ENCODE measurements at places on chromosomes 2 and 18.

DNA sequence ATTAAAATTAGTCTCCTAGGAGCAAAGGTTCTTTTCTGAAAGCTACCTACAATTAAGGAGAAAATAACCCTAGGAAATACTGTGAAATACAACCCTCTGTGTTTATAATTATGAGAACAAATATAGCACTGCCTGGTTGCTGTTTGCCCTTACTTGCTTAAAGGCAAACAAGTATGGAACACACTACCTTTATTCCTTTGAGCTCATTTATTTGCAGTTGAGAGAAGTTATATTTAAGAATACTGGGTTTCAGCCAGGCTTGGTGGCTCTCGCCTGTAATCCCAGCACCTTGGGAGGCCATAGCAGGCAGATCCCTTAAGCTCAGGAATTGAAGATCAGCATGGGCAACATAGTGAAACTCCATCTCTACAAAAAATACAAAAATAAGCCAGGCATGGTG lies 23.1 kb upstream of the IAH1 start:
- DNase-seq = no peak

DNA sequence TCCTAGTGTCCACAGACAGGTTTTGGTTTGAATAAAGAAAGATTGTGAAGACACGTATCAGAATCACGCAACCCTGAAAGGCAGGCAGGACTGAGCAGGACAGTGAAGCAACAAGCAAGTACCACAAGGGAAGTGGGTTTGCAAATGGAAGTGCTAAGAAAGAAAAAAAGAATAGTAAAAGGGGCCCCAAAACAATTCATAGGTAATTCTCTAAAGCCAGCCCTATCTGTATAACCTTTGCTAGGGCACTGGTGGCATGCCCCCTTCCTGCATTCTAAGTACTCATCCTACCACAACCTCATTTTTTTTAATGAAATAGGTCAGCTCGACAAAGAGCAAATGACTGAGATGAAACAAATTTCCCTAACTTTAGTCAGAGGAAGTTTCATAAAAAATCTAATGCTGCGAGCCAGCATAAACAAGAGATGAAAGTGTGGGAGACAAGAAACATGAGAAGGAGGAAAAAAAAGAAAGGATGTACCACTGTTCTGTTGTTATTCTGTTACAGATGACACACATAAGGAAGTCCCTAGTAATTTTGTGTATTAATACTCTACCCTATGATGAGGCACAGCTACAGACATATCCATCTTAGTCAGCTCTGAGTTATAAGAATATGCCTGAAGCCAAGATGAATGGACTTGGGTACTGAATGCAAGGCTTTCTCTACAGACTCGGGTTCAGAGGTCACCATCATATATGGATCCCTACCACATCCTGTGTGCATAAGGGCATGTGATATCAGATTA lies 32.2 kb downstream of the IKZF2 start:
- no peak for DNase-seq

DNA sequence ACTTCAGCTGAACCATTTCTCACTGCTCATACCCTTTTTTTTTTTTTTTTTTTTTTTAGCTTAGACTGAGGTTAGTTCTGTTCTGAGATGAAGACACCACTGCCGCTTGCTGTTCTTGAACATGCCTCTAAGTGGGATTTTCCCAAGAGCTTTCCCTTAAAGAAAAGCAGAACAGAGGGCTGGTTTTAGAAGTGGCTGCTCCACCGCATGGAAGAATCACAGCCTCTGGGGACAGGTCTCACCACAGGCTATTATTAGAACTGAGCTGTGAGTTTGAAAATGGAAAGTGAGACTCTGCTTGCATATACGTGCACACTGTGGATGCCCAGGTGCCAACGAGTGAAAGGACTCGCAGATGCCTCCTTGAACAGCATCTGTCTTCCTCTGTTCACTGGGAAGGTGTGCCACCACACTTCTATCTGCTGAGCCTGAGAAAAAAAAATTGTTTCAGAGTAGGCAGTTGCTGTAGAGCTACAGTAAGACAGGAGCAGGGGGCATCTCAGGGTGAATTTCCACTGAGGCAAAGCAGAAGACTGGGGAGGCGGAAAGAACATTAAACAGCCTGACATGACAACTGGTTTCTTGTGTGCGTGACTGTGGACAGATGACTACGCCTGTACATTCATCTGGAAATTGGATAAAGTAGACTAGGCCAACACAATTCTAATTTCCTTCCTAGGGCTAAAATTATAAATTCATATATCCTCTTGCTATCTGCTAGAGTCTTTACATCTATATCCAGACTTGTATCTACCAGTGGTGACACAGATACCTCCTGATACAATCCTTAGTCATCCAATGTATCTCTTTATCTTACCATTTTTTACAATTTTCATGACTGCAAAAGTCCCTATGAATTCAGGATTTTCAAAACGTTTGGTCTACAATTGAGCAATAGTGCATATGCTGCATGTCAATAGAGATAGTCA lies 1045.7 kb upstream of the CELF4 start:
- no peak for DNase-seq

DNA sequence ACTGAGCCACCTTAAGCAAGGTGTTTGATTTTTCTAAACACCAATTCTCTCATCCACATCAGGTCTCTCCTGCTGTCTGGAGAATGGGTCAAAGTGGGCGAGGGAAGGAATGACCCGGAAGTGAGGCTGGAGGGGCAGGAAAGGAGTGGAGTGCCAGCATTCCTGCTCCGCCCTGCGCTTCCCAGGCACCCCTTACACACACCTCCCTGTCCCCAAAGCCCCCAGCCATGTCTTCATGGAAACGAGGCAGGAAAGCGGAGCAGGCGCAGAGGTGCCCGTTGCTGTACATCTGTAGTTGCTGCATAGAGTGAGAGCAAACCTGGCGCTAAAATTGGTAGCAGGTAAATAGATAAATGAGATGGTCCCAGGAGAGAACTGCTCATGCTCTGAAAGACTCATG lies 27.2 kb upstream of the NT5DC4 start:
- no peak for DNase-seq

- no peak for DNase-seq
These were observed 31.0 kb downstream of the VAPA start for GRCh38 chr18:9944805-9945204.

GRCh38 chr2:53933329-53933728 lies 37.5 kb downstream of the PSME4 start:
- DNase-seq = no peak

GRCh38 chr18:78017869-78018268 lies 768.2 kb downstream of the GALR1 start:
- no peak for DNase-seq

- DNase-seq = peak; percentile 48
These were observed 14.3 kb downstream of the IMPA2 start for GRCh38 chr18:11995445-11996189.

All from neuronal stem cell (in vitro differentiated cells).